Activated CD4-positive, CD25-positive, alpha-beta regulatory T cell (primary cell): ENCODE measurements at places on chromosomes 12 and 14.

DNA sequence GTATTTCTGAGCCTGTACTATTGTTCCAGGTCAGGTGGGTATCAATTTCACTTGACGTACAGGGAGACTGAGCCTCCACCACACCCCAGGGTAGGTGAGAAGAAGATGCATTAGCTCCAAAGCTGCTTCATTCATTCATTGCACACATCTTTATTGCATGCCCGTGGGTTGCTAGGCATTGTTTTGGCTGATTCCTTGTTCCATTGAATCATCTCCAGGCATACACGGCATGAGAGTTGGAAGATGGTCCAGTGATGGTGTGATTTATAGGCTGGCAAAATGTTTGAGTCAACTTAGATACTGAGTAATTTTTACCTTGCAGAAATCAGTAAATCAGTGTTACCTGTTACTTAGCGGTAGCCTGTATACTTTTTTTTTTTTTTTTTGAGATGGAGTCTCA, 21.2 kb downstream of the KLC1 start:
- DNase-seq = no peak

GRCh38 chr12:76929499-76929898, 50.7 kb upstream of the CSRP2 start:
- DNase-seq = no peak

DNA sequence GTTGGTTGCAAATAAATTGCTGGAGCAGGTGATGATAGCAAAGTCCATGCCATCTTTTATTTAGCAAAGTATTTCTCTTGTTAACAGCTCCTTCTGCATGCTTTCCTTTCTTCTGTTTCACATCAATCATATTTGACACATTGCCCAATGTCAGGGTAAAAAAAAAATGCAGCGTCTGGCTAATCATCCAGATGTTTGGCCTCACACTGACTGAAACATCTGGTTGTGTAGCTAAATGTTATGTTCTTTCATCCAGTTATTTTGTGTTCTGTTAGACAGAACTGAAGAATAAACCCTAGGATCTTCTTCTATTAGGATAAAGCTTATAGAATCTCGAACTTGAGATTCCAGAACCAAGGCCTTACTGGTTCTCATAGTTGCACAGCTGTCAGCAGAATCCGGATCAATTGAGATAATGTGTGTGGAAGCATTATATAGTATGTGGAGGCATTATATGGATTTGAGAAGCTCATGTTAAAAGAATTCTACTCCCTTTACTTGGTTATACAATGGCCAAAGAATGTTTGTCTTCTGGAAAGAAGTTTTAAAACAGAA, 859.2 kb downstream of the DIO2 start:
- no peak for DNase-seq

DNA sequence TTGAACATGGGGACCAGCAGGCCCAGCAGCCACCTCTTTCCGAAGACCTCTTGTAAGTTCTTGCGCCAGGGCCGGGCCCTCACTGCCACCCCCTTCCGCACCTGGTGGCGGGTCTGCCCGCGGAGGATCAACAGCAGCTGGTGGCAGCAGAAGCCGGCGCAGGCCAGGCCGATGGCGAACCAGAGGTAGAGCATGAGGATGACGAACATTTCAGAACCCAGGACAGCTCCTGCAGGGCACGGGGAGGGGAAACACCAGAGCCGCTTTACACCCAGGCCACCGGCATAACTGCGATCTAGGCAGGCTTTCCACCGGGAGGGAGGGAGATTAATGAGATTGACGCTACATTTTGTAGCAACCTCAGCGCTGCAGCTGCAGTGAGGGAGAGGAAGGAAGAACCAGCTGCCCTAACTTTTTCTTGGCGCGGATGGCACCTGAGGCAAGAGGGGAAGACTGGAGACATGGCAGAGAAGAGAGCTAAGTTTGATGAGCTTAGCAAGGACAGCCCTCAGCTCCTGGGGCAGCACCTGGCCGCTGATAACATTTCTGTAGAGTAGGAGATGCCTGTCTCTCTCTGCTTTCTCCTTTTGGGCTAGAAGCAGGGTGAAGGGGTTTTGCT, 7.8 kb downstream of the ZDHHC22 start:
- no peak for DNase-seq

GRCh38 chr12:93773122-93773871, 96.1 kb downstream of the CRADD start:
- DNase-seq = no peak

DNA sequence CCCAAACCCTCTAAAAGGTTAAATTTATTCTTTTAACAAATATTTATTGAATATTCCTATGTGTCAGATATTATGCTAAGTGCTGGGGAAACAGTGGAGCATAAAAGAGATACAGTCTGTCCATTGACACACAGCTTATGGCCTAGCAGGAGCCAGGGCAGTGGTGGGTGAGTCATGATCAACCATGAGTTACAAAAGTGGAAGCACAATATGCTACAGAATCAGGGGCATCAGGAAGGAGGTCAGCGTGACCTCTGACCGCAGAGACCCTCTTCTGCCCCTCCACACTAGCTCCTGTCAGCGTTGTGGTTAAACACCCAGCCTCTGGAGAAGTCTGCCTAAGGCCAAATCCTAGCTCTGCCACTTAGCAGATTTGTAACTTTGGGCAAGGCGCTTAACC, 4.7 kb upstream of the PPP1R1A start:
- DNase-seq = no peak

DNA sequence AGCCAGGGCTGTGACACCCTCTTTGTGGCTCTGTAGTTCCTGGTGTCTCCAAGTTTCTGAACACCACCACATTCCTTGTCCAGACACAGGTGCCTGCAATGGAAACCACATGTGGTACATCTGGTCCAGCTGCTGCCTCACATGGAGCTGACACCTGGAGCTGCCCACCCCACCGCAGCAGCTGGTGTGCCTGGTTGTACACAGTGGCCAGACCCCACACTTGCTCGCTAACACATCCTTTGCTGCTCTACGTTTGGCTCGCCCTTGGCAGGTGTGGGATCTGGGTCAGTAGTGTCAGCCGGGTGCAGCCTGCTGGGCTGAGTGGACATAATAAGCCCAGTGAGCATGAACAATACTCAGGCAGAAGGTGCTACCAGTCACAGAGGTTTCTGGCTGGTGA, 198.9 kb downstream of the ADGRD1 start:
- DNase-seq = no peak

- DNase-seq = no peak
These were observed 236.5 kb upstream of the ATP2B1 start for GRCh38 chr12:89945123-89945522.

DNA sequence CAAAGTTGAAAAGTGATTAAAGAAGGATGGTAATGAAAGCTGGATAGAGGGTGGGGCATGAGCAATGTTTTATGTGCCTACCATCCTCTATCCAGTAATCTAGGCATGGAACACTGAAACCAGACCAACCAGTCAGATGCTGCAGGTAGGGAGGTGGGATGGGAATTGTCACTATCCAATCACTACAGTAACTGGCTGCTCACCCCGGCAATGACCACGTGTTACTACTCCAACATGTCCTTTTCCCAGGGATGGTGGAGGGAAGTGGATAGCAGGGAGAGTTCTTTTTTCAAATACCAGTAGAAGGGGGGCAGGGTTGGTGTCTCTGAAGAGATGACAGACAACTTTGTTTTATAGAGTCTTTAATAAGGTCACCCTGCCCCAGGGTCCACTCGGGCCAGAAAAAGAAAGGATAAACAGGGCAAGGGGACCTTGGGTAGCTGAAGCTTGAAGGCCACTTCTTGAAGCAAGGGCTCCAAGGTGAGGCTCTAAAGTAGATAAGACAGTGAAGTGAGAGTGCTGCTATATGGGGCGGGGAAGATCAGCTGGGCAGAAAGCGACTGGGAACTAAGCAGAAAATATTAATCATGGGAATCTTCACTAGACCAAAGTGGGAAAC, 14.7 kb upstream of the CDH24 start:
- DNase-seq = no peak
